IPS-NIHi11 (cell line): ENCODE measurements at places on chromosomes 6 and 20.
A peak's percentile ranks its signal among the peaks of the same experiment; 100 is the strongest.

- DNase-seq: peak; percentile 61
These were observed 897 bp downstream of the CHD6 start for GRCh38 chr20:41617059-41617901.

DNA sequence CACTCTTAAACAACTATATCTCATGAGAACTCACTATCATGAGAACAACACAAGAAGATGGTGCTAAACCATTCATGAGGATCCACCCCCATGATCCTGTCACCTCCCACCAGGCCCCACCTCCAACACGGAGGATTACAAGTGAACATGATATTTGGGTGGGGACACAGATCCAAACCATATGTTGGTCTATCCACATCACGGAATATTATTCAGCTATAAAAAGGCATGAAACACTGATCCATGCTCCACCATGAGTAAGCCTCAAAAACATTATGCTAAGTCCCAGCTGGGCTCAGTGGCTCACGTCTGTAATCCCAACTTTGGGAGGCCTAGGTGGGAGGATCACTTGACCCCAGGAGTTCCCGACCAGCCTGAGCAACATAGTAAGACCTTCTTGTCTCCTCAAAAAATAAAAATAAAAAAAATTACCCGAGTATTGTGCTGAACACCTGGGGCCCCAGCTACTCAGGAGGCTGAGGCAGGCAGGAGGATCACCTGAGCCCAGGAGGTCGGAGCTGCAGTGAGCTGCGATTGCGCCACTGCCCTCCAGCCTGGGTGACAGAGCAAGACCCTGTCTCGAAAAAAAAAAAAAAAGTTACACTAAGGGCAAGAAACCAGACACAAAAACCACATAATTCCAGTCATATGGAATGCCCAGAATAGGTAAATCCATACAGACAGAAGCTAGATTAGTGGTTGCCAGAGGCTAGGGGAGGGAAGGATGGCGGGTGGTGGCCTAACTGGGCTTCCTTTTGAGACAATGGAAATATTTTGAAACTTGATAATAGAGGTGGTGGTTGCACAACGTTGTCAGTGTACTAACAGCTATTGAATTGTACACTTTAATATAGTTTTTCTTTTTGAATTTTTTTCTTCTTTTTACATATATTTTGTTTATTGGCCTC, 43.1 kb downstream of the ZNF217 start:
- no peak for DNase-seq

GRCh38 chr6:68094070-68094469, 541.0 kb upstream of the ADGRB3 start:
- DNase-seq: no peak

- no peak for DNase-seq
These were observed 37.5 kb upstream of the TMEM170B start for GRCh38 chr6:11500008-11500407.

GRCh38 chr20:38353316-38353715, 7.0 kb downstream of the LBP start:
- DNase-seq: peak; percentile 31

- no peak for DNase-seq
These were observed 60.7 kb downstream of the FAM120B start for GRCh38 chr6:170367241-170367640.

GRCh38 chr6:144378437-144378836, 93.3 kb downstream of the UTRN start:
- no peak for DNase-seq
